ENCODE measurements at places on chromosomes 5 and 9.

GRCh38 chr5:137147346-137147745, 351.8 kb downstream of the SPOCK1 start:
- no peak overlapping the region for H3K4me3 ChIP-seq
- no peaks in the 10 kb centered on the region for H3K4me1 ChIP-seq
- no peaks in the 10 kb centered on the region for H3K36me3 ChIP-seq
- H3K27me3 ChIP-seq = no peaks in the 10 kb centered on the region
- DNase-seq = no peak
- no peak overlapping the region for H3K27ac ChIP-seq

DNA sequence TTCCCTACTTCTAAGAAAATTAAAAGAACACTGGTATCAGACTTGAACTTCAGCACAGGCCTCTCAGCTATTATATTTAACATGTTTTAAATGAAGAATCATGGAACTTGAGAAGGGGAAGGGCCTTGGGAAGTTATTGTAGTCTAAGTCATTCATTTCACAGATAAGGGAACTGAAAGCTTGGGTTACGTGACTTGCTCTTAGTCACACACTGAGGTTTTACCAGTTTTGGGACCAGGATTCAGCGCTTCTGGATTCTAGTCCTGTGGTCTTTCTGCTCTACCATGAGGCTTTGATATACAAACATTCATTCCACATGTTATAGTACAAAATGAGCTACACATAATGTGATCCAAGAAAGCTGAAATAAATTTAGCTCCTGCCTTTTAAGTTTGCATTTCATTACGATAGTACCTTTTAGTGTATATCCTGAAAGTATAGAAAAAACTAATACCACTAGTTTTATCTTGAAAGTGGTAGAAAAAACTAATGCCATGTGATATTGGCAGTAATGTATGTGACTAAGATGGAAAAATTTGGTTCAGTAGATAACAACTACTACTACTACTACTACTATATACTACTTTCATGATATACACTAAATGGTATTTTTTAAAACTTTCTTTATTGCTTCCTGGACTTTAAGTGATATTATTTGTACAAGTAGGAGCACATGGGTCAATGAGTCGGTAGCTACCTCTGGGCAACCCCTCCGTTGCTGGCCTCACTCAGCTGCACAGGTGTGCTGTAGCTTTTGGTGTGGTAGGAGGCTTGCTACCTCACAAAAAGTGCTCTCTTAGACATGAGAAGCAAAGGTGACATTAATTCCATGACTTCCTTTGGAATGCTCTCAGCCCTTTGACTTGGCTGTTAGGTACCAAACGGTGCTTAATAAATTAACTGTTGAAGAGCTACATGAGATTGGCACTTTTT, 40.7 kb downstream of the F2RL2 start:
- no peak overlapping the region for H3K27ac ChIP-seq
- DNase-seq = no peak
- no peaks in the 10 kb centered on the region for H3K27me3 ChIP-seq
- peaks cover 11% of the 10 kb centered on the region for H3K36me3 ChIP-seq

DNA sequence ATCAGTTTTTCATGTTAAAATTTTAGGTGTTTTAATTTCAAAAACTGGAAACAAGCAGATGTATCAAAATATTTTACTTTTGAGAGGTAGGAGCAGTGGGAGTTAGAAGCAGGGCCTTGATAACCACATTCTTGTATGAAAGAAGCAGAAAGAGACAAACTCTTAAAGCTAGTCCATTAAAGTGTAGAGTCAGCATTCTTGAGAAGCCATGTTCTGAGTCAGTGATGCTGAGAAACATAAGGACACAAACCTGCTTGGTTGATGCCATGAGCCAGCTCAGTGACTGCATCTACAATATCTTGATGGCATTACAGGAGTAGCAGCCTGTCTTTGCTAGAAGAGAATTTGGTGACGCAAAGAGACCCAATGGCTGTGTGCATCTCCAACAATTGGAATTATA, 826.1 kb upstream of the CTNND2 start:
- no peak overlapping the region for H3K4me3 ChIP-seq
- no peaks in the 10 kb centered on the region for H3K4me1 ChIP-seq
- no peak overlapping the region for H3K27ac ChIP-seq
- no peaks in the 10 kb centered on the region for H3K36me3 ChIP-seq
- no peaks in the 10 kb centered on the region for H3K27me3 ChIP-seq

DNA sequence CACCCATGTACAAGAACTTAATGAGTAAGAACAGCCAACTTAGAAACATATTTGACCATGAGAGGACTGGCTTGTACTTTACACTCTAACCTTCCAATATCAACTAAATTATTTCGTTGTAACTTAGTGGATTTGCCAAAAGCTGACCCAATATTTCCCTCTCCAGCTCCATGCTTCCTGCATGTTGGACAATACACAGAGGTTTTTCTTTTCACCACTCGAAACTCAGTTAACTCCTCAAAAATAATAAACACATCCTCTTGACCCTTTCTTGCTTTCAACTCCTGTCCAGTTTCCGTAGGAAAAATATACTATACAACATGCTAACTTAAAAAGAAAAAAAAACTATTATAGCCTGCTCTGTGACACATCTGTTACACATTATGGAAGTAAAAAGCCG, 188.9 kb downstream of the MPDZ start:
- H3K36me3 ChIP-seq = no peaks in the 10 kb centered on the region
- H3K27ac ChIP-seq = no peak overlapping the region
- no peaks in the 10 kb centered on the region for H3K4me1 ChIP-seq
- DNase-seq = no peak
- no peak overlapping the region for H3K4me3 ChIP-seq

- H3K4me3 ChIP-seq = no peak overlapping the region
- no peak for DNase-seq
- H3K27ac ChIP-seq = no peak overlapping the region
- no peaks in the 10 kb centered on the region for H3K36me3 ChIP-seq
Measured at GRCh38 chr5:168184103-168184502, 107.3 kb upstream of the WWC1 start.

DNA sequence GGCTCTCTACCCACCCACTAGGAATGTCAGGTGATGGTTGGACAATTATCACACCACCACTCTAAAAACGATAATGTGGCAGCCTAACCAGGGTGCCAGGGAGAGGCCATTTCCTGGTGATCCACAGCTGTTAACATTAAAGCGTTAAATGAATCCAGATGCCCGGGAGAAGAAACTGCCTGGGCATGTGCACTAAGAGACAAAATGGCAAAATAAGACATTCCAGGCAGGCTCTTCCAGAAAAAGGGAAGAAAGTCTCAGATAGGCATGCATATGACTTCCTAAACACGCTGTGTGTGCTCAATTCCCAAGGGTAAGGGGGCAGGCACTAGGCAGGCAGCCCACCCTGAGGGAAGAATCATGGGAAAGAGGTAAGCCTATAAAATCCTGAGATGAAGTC, 4.6 kb upstream of the TXN start:
- H3K27me3 ChIP-seq = no peaks in the 10 kb centered on the region
- no peak for DNase-seq
- H3K4me3 ChIP-seq = no peak overlapping the region
- H3K27ac ChIP-seq = no peak overlapping the region

DNA sequence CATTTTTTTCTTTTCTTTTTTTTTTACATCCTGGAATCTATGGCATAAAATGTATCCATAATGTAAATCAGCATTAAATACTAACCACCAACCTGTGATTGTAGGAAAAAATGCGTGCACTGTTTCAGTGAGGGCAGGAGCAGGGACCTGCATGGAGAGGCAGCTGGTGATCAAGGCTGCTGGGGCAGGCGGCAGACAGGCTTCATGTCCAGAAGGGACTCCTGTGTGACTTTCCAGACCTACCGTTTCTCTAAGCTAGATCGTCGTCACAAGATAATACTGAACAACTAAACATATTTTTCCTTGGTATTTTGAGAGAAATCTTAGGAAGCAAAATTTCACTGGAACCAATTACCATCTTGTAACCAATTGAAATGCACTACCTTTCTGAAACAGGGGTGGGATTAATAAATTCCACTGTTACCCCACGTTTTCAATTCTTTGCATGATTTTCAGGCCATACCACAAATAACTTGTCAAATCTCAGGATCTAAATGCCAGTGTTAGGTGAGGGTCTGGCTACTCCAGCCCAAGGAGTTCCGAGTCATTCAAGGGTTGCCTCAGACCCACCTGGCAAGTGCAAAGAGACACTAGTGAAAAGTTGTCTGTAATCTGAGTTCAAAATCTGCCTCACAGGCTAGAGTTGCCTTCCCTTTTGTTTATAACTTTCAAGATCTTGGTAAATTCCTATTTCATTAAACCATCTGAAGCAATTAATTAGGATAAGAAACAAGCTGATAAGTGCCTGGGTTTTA, 198.2 kb downstream of the SEMA5A start:
- no peaks in the 10 kb centered on the region for H3K27me3 ChIP-seq
- no peak overlapping the region for H3K4me3 ChIP-seq
- no peak for DNase-seq
- H3K36me3 ChIP-seq = no peaks in the 10 kb centered on the region

DNA sequence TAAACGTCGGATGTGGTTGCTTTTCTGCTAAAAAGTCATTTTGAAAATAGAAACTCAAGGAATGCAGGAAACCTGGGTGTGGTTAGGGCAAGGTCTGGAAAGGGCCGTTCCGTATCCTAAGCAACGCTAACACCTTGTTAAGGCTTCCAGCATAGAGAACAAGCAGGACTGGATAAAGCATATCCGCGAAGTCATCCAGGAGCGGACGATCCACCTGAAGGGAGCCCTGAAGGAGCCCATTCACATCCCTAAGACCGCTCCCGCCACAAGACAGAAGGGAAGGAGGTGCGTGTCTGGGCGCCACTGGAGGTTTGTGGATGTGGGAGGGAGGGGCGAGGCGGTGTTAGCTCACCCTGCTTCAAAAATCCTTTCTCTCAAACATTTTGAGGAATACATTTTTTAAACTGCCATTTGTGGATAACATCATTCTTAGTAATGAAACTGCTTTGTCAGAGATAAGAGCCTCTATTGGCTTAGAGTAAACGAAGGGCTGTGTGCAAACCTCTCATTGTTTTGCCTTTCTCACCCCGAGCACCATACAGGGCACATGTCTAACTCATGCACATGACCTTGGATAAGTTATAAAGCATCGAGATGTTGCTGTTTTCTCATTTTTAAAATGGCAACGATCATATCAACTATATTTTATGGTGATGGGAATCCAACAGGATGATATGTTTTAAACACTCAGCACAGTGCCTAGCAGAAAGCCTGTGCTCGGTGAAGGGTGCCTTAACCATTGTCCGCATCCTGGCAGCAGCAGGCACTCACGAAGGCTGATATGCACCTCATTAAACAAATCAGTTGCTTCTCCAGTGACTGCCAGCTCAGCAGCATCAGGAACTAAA, 175.7 kb upstream of the OTULINL start:
- no peaks in the 10 kb centered on the region for H3K36me3 ChIP-seq
- DNase-seq = no peak
- H3K4me1 ChIP-seq = no peaks in the 10 kb centered on the region
- H3K27ac ChIP-seq = no peak overlapping the region
- H3K27me3 ChIP-seq = no peaks in the 10 kb centered on the region
- H3K4me3 ChIP-seq = no peak overlapping the region

DNA sequence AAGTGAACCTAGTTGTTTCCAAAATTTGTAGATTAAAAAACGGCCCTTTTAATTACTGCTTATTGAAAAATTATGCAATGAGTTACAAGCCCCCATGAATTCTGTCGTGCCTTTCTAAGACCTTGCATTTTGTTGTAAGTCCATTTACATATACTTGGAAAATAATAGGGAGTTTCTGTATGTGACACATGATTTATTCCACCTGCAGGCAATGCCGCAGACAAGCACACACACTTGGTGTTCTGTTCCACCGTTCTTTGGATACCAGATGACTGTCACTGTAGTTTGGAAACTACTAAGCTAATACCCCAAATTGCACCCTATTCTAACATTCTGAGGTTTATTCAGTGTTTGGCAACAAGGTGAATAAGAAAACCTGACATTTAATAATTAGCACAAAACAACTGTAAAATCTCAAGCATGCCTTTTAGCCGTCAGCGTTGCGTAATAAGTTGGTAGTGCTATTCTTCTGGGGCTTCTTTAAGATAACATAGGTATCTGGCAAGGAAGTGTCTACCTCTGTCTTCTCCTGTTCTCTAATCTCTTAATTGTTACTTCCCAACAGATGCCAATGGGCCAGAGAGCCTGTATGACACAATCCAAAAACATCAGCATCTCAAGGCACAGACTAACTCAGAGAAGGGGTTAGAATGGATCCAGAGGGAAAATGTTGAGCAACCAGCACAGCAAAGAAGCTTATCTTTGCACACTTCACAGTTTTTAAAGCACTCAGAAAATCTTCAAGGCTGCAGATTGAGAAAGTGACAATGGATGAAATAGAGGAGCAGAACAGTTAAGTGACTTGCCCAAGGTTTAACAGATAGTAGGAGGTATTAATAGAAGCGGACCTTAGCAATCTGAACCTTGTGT, 48.2 kb upstream of the DPYSL3 start:
- H3K4me1 ChIP-seq = no peaks in the 10 kb centered on the region
- no peaks in the 10 kb centered on the region for H3K36me3 ChIP-seq
- H3K27me3 ChIP-seq = no peaks in the 10 kb centered on the region
- no peak for DNase-seq
- no peak overlapping the region for H3K27ac ChIP-seq

DNA sequence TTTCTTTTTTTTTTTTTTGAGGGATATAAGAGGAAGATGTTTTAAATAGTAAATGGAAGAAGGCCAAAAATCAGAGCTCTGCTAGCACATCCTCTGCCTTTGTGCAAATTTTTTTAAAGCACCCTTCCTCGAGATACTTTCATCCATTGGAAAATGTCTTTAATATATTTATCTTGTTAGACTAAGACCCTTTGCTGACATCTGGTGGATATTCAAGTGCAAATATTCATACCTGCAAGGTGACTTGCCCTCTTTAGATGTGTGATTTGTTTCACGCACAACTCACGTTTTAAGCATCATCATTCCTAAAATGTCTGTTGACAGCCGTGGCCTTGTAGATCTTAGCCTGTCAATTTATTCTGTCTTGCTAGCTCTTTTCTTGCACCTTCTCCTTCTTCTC, 258.5 kb downstream of the AGTPBP1 start:
- H3K27ac ChIP-seq = no peak overlapping the region
- no peak for DNase-seq
- no peaks in the 10 kb centered on the region for H3K4me1 ChIP-seq
- H3K4me3 ChIP-seq = no peak overlapping the region

- H3K36me3 ChIP-seq = no peaks in the 10 kb centered on the region
- H3K27me3 ChIP-seq = no peaks in the 10 kb centered on the region
- no peak overlapping the region for H3K4me3 ChIP-seq
- no peak overlapping the region for H3K27ac ChIP-seq
- no peaks in the 10 kb centered on the region for H3K4me1 ChIP-seq
Measured at GRCh38 chr9:130183133-130183762, 11.0 kb downstream of the NCS1 start.

- H3K4me1 ChIP-seq = no peaks in the 10 kb centered on the region
- no peaks in the 10 kb centered on the region for H3K36me3 ChIP-seq
- DNase-seq = no peak
- no peak overlapping the region for H3K27ac ChIP-seq
Measured at GRCh38 chr9:84781931-84782866, 112.7 kb downstream of the NTRK2 start.

DNA sequence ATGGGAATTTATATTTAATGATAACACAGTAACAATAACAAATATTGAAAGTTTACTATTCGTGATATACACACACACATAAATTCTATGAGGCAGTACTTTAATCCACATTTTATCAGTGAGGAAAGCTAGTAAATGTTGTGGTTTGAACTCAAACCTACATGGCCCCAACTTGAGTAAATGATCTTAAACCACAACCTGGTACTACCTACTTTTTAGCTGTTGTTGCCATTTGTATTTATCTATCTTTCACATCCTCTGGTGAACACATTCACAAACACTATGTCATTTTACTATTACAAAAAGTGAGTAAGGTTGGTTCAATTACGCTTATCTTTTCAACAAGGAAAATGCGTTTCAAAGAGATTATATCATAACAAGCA, 186.1 kb downstream of the SMC2 start:
- no peak overlapping the region for H3K27ac ChIP-seq
- H3K36me3 ChIP-seq = no peaks in the 10 kb centered on the region
- H3K4me3 ChIP-seq = no peak overlapping the region
- H3K4me1 ChIP-seq = no peaks in the 10 kb centered on the region
- no peak for DNase-seq
- no peaks in the 10 kb centered on the region for H3K27me3 ChIP-seq
